ENCODE measurements at places on chromosomes 12 and 14.

DNA sequence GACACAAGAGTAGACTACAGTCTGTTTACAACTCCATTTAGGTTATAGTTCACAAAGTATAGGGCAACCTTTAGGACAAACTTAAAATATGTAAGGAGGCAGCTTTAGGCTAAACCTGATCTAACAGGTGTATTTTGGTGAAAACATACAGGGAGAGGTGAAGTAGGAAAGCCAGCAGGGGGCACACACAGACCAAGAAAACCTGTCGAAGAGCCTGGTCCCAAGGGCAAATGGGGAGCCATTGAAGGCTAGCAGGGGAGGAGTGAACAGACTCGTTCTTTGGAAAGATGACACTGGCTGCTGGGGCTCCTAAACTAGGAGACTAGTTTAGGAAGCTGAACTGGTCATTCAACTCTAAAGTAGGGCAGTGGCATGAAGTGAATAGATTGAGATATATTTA lies 138.8 kb upstream of the WSCD2 start:
- no peak for DNase-seq

DNA sequence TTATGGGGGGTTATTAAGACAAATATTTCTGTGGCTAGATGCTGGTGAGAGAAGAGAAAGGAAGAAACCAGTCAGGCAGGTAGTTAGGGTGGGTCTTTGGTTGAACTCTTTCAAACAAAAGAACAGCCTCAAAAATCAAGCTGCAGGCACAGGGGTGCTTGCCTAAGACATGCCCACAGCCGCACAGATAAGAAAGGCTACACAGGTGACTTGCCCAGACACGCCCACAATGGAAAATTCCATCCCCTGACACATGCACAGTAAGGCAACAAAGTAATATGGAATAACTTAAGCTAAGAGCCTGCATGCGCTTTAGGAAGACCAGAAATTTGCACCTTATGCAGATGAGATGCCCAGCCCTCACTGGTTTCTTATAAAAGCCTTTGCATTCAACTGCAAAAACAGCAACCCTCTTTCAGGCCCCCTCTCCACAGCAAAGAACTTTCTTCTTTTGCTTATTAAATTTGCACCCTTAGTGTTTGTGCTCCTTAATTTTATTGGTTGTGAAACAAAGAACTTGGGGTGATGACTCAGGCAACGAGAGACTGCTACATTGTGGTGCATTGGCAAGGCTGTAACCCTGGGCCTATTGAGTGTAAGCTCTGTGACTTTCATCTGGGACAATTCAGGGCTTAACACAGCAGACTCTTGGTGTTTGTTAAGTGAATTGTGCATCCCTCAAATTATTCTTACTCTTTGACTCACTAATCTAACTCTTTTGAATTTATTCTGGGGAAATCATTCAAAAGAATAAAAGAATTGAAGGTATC lies 149.4 kb downstream of the RPAP3 start:
- DNase-seq = no peak

GRCh38 chr12:89525305-89525823 lies 483 bp downstream of the POC1B start:
- DNase-seq = no peak

GRCh38 chr12:31631809-31632208 lies 27.7 kb upstream of the ETFBKMT start:
- DNase-seq = no peak

- DNase-seq = no peak
Measured at GRCh38 chr14:22887990-22888378, 5.0 kb downstream of the REM2 start.

DNA sequence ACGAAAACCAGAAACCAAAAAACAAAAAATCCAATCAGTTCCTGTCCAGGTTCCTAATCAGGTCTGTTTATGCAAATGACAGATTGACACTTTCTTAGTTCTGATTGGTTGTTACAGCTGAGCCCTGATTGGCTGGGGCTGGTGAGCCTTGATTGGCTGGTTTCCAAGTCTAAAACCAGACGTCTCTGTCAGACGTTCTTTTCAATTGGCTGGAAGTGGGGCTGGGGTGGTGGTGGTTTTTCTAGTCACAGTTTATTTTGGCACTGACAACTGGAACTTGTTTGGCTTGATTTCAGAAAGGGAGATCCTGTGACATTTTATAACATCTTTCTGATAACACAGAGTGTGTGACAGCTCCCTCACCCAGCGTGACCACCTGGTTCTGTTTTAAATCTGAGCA lies 36.1 kb upstream of the PRICKLE1 start:
- no peak for DNase-seq

GRCh38 chr14:91219517-91220389 lies 24.8 kb downstream of the GPR68 start:
- no peak for DNase-seq

- DNase-seq = no peak
Measured at GRCh38 chr14:96261053-96261452, 5.0 kb downstream of the BDKRB1 start.

GRCh38 chr12:71790331-71790730 lies 35.7 kb downstream of the RAB21 start:
- no peak for DNase-seq

Data from HFF-Myc (cell line).